ENCODE measurements at places on chromosomes 16 and 17.

DNA sequence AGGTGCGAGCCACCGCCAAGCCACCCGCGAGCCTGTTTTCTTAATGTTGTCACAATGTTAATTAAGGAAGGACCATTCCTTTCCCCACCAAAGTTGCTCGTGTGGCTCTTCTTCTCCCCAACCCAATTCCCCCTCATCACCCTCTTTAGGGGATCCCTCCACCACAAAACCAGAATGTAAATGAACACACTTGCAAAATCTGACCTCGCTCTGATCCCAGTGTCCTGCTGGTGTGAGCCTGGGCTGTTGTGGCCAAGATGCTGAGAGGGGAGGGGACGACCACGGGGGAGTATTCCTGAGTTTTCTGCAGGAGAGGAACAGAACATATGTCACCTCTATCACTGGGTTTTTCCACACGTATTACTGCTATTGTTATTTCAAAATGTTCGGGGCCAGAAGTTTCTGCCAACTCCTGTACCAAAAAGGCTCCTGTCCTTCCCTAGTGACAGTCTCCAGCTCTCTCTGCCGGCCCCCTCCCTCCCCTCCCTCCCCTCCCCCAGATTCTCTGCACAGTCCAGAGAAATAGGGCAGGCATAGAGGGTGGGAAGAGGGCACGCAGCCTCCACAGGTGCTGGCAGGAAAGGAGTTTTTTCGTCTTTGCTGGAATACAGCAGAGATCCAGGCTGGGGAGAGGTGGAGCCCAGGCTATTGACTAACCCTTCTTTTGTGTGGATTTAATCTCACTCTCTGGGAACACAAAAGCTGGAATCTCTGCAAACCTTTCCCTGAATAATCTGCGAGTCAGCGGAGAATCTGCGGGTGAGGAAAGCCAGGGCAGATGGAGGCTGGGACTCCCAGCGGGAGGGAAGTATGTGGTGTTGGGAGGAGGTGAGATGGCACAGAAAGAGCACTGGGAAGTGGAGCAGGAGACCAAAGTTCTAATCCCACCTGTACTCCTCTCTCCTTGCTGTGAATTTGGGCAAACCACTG, 4.5 kb upstream of the CA4 start:
- DNase-seq = no peak

DNA sequence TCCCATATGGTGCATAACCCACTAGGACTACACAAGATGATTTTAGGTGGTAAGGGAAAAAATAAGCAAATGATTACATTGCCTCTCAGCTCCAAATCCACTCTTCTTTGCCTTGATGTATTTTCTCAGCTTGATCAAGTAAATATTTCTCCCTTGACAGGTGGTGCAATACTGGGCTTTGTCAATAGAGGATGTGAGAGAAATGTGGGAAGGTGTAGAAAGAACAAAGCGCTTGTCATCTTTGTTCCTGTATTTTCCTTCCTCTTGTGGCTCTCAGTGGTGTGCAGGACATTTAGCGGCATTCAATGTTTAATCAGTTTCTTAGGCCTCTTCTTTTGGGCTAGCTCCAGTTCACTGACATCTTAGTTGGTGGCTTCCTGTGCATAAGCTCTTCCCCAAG, 1165.8 kb upstream of the GOT2 start:
- no peak for DNase-seq

DNA sequence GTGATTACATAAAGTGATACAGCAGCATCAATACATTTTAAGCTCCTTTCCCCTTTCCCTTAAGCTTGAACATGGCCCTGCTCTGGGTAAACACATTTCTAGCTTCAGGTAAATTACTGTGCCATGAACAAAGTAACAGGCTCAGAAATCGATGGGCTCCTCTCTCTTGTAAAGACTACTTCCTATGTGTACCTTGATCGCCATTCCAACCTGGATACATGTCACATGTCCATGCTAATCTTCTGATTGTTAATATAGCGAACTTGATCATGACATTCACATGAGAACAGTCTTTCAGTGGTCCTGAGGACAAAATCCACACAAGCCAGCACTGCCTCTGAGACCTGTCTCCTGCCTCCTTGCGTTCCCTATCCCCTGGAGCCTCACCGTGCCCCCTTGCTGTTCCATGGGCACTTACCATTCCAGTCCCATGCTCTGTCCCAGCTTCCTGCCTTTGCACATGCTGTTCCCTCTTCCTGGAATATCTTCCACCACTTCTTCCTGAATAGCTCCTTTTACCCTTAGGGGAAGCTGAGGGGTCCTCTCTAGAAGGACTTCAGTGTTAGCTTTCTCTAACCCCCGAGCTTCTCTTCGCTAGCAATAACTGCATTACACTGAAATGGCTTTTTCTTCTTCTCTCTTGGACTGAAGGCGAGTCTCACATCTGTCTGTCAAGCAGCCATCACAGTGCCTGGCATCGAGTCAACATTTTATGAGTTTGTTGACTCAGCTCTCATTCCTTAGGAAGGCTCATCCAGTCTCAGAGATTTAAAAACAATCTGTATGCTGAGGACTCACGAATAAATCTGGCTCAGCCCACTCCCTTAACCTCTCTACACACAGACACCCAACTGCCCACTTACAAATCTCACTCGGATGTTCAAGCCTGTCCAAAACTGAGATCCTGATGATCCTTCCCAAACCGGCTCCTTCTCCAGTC, 93.3 kb downstream of the ASIC2 start:
- no peak for DNase-seq

DNA sequence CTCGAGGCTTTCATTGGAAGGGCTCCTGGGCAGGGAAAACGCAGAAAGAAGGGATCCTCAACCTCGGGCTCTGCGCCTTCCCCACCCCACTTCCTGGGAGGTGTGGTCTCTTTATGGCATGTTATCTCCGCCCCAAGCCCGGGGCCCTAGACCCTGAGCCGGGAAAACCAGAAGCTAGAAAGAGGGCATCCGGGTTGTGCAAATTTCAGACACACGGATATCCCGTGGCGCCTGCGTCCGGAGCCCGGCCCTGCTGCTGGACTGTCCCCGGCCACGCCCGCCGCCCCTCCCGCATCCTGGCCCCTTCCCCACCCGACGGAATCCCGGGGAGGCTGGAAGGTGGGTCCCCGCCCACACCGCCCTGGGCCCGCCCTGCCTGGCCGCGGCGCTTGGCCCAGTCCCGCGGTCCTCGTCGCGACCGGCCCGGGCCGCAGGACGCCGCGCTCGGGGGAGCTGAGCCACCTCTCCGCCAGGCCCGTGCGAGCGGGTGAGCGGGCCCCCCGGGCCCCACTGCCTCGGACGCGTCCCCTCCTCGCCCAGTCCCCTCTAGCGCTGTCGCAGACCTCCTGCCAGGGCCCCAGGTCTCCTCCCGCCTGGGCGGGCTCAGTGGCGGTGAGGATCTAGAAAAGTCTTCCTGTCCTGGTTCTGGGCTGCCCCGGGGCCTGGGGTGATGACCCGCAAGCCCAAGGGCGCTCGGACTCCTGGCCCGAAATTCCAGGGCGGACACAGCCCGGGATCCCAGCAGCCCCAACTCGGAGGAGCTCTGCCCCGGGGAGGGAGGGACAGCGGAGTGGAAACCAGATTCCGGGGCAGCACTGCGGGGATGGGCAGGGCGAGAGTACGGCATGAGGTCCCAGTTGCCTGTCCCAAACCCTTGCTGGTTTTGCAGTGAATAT, at the start of gene SLC16A5:
Gene SLC16A5, plus strand, starts transcription at position 397 of the 896 bp plus-strand sequence. CDS start 5,683 bp downstream, outside the sequence.
- DNase-seq = no peak

GRCh38 chr16:21613781-21614180, 14.4 kb downstream of the METTL9 start:
- no peak for DNase-seq
